ENCODE measurements at places on chromosomes 2 and 18. TPM values are rescaled to one million over a fixed set of nuclear protein-coding genes. Genes with fewer than 3 reads are reported as not detected.

Gene REG3A
- total RNA-seq: not detected

Gene OTX1
- total RNA-seq: not detected

Gene CARF
- 12.0 TPM for total RNA-seq

Gene ZBTB7C
- total RNA-seq: not detected

Gene GNAL
- 0.22 TPM for total RNA-seq

Gene C2orf49
- total RNA-seq: 23.8 TPM

DNA sequence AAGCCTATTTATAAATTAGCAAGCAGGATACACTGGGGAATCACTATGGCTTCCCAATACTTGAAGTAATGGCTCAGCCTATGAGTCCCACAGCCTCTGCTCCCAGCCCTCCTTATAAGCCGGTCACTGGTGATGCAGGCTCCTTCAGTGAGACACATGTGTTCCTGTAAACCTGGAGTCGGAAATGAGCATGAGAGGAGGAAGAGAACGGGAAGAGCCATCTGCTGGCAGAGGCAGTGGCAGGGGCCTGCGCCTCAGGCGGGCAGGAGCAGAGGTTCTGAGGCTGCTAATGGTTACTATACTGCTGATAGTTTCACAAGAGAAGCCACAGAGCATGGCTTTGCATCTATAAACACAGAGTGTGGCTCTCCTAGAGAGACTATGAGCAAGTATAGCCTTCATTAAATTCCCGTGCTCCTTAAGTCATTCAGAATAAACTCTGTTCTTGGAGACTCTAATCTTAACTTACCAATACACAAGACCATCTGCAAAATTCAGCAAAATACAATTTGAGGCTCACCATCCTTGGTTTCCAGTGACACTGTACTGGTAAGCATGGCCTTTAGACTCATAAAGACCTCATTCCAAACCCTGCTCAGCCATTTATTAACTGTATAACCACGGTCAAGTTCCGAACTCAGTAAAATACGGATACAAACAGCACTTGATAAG is 63.3 kb downstream of the FBXO15 start:
- no peak for DNase-seq

GRCh38 chr2:9307535-9307934 is 100.9 kb downstream of the ASAP2 start:
- no peak for DNase-seq

- peak; percentile 33 for DNase-seq
Observed at GRCh38 chr2:12501469-12502158, 215.1 kb upstream of the TRIB2 start.

DNA sequence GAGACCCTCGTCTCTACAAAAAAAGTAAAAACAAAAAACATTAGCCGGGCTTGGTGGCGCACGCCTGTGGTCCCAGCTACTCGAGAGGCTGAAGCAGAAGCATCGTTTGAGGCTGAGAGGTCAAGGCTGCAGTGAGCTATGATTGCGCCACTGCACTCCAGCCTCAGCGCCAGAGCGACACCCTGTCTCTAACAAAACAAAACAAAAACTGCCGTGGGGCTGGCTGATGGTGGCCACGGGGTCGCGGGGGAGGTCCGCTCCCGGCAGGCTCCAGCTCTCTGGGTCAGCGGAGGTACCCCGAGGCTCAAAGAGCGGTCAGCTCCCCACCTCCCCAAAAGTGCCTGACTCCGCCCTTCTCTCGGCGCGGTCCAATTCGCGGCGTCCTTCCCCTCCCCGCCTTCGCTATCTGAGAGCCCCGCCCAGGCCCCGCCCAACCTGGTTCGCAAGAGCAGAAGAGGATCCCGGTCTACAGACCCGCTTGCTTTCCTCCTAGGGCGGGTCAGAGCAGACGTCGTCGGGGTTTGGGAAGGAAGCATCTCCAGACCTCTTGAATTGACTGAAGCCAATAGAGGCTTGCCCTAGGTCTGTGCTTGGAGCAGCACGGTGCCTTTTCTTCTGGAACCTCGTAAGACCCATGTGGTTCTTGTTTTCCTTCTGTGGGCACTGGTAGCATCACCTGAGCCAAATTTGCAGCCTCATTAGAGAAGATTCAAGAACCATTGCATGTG is 7.8 kb downstream of the RAX start:
- DNase-seq: no peak

DNA sequence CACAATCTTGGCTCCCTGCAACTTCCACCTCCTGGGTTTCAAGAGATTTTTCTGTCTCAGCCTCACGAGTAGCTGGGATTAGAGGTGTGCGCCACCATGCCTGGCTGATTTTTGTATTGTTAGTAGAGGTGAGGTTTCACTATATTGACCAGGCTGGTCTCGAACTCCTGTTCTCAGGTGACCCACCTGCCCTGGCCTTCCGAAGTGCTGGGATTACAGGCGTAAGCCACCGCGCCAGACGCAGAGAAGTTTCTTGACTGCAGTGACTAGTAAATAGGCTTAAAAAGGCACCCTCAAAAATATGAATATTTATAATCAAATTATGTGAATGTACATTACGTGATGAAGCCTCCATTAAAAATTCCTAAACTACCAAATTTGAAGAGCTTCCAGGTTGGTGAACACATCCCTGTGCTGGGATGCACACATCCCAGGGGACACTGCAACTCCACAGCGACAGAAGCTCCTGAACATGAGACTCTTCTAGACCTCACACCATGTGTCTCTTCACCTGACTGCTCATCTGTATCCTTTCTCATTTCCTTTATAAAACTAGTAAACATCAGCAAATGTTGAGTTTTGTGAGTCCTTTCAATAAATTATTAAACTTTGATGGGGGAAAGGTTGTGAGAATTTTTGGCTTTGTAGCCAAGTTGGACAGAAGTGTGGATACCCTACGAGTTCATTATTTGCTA is 203.3 kb upstream of the SPOPL start:
- DNase-seq: no peak

GRCh38 chr2:954687-955000 is 4.0 kb downstream of the SNTG2 start:
- no peak for DNase-seq

DNA sequence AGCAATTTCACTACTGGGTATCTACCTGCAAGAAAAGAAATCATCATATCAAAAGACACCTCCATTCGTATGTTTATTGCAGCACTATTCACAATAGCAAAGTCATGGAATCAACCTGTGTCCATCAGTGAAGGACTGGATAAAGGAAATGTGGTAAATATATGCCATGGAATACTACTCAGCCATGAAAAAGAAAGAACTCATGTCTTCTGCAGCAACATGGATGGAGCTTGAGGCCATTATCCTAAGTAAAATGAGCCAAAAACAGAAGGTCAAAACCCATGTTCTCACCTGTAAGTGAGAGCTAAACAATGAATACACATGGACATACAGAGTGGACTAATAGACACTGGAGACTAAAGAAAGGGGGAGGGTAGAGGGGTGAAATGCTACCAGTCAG is 322.2 kb downstream of the ZNF521 start:
- no peak for DNase-seq

- no peak for DNase-seq
Observed at GRCh38 chr2:66573821-66574233, 138.9 kb downstream of the MEIS1 start.

DNA sequence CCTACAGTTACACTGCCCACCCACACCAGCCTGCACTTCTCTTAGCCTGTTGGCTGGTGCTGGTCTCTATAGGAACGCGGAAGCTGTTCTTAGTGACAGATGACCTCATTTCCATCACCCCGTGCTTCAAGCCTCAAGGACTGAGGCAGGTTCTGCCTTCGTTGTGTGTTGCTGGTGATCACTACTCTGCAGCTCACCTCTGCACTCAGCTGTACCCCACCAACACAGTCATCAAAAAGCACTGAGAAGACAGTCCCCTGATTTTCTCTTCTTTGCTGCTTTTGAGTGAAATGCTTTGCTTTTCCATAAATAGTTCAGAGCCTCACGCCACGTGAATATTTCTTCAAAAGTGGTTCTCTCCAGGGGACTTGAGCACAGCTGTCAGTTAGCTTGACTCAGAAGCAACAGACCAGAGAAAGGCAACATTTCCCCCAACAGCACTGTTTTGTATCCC is 225.7 kb upstream of the CCDC150 start:
- no peak for DNase-seq

GRCh38 chr18:35451032-35451431 is 46.7 kb downstream of the INO80C start:
- no peak for DNase-seq

GRCh38 chr2:149595056-149595963 is 7.7 kb upstream of the MMADHC start:
- DNase-seq: no peak

GRCh38 chr2:171688129-171688465 is 828 bp downstream of the DYNC1I2 start:
- no peak for DNase-seq

DNA sequence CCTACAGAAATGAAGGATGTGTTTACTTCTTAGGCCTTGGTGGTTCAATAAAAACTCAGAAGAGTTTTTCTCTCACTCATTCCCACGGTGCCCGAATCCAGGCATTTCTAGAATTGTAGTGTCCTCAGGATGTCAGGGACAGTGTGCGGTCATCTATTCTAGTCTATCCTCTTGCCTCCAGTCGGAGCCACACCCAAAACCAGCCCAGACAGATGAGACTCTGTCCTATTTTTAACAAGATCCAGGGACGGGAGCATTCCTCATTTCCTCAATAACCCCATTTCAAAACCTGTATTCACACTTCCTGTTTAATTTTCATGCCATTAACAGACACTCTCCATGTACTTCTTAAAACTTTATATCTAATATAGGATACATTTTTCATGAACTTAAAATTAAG is 11.6 kb upstream of the RBMS1 start:
- DNase-seq: no peak

DNA sequence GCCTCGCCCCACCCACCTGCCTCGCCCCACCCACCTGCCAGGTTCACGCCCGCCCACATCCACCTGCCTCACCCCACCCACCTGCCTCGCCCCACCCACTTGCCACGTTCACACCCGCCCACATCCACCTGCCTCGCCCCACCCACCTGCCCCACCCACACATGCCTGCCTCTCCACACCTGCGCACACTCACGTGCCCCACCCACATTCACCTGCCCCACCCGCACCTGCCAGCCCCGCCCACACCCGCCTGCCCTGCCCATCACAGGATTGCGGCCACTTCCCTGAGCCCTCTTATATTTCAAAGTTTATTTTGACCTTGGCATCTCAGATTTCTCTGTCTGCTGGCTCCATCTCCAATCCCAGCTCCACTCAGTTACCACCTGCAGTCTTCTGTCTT is 217.5 kb upstream of the SOX11 start:
- no peak for DNase-seq

DNA sequence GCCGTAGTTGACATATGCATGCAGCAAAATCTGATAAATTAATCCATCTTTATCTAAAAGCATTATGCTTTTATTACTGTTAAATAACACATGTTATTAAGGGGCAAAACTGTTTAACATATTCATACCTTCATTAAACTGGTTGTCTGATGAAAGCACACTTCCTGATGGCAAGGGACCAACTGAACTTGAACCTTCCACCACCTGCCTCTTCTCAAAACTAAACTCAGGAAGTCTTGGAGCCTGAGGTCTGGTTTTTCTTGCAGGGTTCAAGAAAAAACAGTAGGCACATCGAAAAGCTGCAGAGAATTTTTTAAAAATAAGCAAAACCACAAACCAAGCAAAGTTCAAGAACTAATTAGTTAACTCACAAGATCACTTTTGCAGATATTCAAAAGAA is 64.9 kb downstream of the LNPK start:
- no peak for DNase-seq

DNA sequence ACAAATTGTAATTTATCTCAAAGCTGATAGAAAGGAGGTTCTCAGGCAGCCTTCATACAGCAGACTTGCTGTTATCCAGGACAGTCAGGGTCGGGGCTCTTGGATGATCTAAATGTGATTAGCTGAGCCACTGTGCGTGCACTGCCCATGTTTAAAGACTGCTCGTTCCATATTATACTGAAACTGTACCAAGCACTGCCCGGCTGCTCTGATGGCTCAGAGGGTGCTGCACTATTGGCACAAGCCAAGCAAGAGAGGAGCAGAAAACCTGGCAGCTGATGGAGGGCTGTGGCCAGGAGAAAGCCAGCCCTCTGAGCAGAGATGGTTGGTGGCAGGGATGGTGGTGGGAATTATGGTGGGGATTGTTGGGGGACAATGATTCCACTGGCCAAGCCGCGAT is 63.4 kb downstream of the COL6A3 start:
- DNase-seq: no peak

- no peak for DNase-seq
Observed at GRCh38 chr18:3816610-3817363, 366.8 kb downstream of the TGIF1 start.

DNA sequence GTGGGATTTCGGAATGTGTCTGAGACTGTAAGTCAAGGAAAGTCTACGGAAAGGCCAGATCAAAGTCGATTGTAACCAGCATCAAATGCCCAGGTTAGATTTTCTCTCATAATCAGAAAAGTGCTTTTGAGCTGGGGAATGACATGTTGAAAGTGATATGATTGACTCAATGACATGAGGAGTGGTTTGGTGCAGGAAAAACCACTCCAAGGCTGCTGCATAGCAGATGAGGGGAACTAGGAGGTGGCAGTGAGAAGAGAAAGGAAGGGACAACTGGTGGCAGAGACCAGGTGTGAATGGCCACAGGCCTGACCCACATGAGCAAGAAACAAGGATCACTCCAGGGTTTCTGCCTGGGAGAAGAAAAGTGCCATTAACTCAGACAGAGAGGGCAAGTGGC is 822 bp downstream of the SLC35F6 start:
- DNase-seq: no peak

DNA sequence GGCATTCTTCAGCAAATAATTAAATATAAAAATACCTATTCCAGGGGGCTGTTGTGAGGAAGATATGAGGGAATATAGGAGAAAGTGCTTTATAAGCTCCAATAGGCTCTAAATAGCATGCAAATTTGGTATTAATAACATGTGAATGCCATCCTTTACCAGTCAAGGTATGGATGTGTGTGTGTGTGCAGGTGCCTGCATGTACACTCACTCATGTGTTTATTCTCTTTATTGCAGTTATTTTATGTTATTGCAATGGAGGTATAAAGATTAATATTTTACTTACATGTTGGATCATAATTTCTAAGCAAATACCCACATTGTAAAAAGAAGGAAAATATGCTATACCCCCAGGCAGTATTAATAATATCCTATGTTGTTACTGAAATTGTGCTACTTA is 1093.0 kb upstream of the GYPC start:
- DNase-seq: no peak
